ENCODE measurements at places on chromosomes 4 and X.
A peak's percentile ranks its signal among the peaks of the same experiment; 100 is the strongest.

DNA sequence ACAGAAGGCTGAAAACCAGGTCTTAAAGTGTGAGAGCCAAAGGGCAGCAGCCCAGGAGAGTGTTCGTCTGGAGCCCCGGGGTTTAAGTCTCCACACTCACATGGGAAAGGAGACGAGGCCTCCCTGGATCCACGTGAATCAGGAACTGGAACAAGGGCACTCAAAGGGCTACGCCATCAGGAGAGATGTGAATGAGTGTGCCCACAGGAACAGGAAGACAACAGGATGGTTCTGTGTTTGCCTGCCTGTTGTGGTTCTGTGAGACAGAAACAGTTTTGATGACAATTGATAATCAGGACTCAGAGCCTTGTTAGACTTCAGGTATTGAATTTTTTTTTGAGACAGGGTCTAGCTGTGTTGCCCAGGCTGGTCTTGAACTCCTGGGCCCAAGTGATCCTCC is 4.9 kb upstream of the CTBP1 start:
- DNase-seq: no peak

DNA sequence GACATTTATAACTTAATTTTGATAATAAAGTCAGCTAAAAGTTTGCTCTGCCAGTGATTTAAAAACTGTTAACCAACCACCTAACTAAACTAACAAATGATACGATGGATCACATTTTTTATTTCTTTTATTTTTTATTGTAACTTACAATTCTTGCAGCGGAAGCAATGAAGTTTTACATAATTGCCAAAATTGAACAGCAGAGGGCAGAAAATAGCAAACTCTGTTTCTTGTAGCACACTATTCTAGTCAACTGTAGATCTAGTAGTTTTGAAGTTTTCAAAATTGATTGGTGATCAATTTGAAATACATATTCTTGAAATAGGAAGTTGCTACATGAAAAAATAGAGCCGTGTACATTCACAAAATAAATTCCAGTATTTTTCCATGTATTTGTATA is 2.8 kb upstream of the GRIA2 start:
- DNase-seq: no peak

- no peak for DNase-seq
Observed at GRCh38 chr4:155530290-155530689, 136.4 kb upstream of the GUCY1A1 start.

DNA sequence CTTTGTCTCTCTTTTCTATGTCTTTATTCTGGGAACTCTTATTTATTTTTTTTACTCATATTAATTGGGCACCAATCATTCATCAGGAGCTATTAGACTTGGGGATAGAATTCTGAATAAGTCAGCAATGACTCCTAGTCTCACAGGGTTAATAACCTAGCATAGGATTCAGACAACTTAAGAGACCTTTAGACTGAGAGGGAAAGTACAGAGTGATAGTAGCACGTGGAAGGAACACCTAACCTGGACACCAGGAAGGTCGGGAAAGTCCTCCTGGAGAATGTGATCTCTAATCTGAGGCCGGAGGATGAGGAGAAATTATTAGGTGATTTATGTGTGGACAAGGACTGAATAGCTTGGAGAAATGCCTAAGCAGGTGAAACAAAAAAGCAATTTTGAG is 3.9 kb upstream of the SYNPO2 start:
- DNase-seq: no peak

- no peak for DNase-seq
Observed at GRCh38 chr4:963276-964225, 9.8 kb downstream of the DGKQ start.

DNA sequence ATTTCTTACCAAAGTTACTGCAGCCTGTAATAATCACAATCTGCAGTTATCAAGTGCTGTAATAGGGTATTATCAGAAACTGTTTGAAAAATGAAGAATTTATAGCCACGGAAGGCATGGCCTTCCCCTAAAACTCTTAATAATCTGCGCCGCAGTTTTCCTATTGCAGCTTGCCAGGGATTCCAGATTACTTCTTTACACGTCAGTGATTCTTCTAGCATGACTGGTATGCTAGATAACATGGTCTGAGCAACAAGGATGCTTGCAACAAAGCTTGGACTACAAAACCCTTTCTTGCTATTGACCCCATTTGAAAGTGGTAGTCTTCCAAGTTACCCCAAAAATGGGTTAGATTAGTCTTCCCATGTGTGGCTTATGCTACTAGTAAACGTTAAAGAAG is 47.2 kb upstream of the GK2 start:
- DNase-seq: no peak

DNA sequence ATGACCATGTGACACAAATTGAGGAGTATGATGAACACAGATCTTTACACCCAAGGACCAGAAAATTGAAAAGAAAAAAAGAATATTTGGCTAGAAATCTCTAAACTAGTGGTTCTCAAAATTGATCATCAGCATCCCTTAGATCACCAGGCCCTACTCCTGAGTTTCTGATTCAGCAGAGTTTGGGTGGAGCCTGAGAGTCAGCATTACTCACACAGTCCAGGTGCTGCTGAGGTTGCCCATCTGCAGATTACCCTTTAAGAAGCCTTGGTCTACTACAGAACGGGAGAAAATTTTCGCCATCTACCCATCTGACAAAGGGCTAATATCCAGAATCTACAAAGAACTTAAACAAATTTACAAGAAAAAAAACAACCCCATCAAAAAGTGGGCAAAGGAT is 182.8 kb downstream of the MOSPD2 start:
- DNase-seq: no peak

DNA sequence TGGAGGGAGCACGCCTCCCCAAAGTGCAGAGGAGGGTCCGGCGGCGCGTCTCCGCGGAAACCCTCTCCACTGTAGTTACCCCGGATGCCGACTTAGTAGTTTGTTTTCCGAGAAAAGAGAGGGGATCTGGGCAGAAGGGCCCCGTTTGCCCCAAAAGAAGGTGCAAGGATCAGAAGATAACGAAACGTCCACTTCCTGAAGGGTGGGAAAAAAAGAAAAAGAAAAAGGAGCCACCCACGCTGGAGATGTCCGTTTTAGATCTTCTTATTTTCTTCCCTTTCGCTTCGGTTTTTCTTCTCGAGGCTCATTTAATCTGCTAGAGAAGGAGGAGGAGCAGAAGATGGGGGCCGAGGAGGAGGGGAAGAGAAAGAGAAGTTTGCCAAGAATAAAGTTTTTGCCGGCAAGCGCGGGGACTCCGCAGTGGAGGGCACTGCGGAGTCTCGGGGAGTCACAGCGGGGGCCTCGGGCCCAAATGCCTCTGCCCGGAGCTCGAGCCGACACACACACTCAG is 517 bp downstream of the LEF1 start:
- DNase-seq: no peak

DNA sequence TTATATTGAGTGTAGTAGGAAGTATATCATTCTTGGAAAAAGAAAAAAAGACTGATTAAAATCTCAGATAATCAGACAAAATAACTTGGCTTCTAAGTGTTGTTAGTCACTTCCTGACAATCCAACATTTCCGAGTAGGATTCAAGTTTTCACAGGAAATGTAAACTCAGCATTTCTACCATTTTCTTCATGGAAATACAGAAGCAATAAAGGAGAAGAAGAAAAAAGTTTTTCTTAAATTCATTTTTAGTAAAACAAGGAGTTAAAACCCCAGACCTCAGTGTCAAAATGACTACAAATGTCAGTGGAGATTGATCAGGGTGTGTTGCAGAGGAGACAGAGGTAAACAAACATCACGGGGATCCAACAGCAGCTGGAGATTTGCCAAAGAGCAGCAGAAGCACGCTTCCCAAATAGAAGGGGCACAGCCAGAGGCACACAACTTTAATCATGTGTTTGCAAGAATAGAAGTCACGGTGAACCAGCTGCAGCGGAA is 129.3 kb upstream of the FAM9B start:
- no peak for DNase-seq

GRCh38 chr4:155073852-155074251 is 134.6 kb upstream of the NPY2R start:
- DNase-seq: no peak

DNA sequence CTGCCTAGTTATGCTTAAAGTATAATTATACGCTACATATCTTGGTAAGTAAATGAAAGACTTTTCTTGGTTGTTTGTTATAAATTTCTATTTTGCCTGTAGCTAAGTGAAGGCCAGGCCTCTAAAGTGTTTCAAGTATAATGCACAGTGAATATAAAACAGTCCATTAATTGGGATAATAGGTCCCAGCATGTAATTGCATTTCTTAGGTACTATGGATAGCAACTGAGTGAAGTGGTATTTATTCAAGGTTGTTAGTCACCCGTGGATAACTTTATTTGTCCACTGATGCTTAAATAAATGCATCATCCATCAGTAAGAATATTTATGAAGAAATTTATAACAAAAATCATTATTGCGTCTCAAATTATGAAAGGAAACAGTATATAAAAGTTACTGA is 59.1 kb downstream of the TEX13C start:
- no peak for DNase-seq

DNA sequence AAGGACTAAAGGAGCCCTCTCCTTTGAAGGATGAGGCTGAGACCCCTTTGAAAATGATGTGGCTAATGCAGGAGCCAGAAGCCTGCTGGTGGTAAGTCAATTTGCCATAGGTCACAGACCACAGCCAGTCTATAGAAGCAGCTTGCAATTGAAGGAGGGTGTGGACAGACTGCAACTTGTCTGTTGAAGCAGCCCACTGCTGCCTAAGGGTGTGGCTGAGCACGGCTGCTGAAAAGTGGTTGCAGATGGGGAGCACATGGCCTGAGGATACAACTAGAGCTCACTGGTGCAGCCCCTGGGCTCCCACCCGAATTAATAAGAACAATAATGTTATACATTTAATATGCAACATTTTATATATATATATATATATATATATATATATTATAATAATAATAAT is 11.4 kb upstream of the EXOC1L start:
- no peak for DNase-seq

GRCh38 chr4:130143656-130144055 is 1047.7 kb downstream of the C4orf33 start:
- DNase-seq: no peak

GRCh38 chr4:39169426-39169825 is 12.9 kb upstream of the WDR19 start:
- no peak for DNase-seq

DNA sequence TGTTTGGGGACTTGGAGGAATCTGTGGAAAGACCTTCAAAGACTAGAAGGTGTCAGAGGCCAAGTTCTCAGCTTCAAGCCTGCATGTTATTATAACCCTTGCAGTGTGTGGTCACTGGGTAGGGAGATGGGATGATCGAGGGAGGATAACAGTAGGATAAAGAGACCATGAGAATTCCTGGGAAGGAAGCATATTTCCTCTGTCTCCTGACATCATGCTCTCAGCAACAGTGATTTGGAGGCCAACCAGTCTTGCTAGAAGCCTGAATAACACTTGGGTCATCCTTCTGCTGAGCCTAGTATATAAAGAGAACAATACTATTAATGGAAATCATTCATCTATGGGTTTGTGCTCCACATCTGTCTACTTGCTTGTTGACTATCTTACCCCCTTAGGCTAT is 40.9 kb upstream of the ANXA3 start:
- no peak for DNase-seq

- DNase-seq: no peak
Observed at GRCh38 chr4:186021461-186022167, 47.3 kb upstream of the TLR3 start.

- no peak for DNase-seq
Observed at GRCh38 chr4:144710526-144710912, 64.6 kb downstream of the HHIP start.

DNA sequence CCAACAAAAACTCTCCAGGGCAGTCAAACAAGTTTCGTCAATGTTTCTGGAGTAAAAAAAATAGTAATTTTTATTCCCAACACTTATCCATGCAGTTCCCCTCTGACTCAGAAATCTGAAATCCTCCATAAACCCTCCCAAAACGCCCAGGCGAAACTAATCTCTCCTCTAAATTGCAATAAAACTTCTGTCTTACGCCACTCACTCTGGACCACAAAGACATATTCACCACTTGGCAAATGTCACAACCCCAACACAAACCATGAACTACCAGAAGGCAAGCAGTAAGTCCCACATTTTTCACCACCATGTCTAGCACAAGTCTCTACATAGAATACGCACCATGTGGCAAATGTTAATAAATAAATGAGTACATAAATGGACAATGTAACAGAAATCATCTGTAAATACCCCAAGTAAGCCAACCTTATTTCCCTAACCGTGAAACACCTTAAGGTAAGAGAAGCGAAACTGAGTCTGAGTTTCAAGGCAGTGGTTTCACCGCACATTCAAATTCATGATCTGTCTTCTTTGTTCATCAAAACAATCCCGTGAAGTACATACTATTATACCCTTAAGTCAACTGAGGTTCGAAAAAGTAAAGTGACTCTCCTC is 1.6 kb downstream of the PAPSS1 start:
- DNase-seq: no peak

DNA sequence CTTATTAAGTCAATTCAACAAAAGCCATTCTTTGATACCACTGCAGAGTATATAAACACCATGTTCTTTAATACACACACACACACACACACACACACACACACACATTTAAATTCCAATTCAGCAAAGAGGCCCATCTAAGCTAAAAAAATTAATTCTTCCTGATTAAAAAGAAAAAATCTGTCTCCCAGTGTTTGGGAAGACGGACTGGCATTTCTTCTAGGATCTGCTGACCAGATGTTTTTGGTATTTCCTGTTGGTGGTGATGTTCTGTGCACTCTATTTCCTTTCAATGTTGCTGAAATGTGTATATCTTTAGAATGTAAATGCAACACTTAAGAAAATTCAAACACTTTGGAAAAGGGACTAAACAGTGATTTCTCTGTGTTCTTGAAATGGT is 243.8 kb downstream of the THOC2 start:
- no peak for DNase-seq

- no peak for DNase-seq
Observed at GRCh38 chr4:185219551-185220344, 10.3 kb downstream of the SNX25 start.

GRCh38 chrX:14300376-14300775 is 229.0 kb upstream of the GLRA2 start:
- no peak for DNase-seq

- DNase-seq: no peak
Observed at GRCh38 chr4:35164063-35164462, 1080.3 kb downstream of the ARAP2 start.

- no peak for DNase-seq
Observed at GRCh38 chr4:42781315-42781714, 111.2 kb upstream of the GRXCR1 start.

DNA sequence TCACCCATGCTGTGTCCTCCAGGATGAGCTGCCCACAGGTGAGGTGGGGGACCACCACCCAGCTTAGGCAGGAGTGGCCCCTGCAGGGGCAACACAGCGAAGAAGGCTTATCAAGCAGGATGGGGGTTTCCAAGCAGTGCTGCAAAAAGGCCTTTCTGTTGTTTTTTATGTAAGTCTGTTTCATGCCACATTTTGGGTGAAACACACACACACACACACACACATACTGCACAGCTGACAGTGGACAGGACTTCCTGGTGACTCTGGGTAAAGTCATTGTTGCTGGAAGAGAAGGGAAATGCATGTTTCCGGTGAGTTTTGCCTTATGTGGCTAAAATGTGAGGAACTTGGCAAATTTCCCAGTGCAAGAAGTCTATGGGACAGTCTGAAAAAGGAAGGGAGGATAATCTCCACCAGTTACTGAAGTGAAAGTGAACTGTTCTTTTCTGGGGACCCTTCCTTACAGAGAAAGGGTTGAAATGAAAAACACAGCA is 119.2 kb downstream of the IRF2 start:
- peak; percentile 98 for DNase-seq

Measured in GDM1 (cell line).